ENCODE measurements at places on chromosomes 7 and 10. TPM values are rescaled to one million over a fixed set of nuclear protein-coding genes. Genes with fewer than 3 reads are reported as not detected.

RHOBTB1 gene
- total RNA-seq = 3.4 TPM

DNA sequence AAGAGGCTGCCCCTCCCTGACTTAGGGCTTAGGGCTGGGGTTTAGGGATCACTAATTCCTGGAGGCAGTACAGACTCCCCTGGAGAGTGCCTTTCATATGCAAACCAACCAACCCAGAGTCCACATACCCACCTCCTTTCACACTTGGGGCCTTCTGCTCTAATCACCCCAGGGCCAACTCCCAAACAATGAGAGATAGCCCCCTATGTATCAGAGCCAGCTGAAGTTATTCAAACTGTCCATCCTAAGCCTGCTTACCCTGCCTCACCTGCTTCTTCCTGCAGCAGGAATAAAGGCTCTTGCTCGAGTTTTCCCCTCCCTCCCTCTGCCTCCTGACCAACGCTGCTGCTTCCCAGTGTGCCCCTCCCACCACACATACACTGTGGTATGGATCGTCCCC is 51.8 kb upstream of the SLC35G1 start:
- no peak for DNase-seq

DNA sequence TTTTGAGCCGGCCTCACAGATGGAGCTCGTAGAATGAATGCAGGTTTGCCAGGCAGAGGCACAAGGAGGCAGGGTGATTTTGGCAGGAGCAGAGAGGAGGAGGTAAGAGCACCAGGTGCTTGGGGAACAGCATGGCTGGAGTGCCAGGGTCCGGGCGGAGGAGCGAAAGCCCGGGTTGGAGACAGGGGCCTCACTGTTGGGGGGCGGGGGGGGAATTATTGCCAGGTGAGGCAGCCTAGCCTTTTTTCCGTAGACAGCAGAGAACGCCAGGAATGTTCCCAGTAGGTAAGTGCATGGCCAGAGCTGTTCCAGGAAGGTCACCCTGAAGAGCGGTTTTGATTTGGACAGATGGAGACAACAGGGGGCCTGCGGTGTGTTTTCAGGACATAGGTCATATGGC is 9.5 kb downstream of the SRRM3 start:
- DNase-seq = no peak

DNA sequence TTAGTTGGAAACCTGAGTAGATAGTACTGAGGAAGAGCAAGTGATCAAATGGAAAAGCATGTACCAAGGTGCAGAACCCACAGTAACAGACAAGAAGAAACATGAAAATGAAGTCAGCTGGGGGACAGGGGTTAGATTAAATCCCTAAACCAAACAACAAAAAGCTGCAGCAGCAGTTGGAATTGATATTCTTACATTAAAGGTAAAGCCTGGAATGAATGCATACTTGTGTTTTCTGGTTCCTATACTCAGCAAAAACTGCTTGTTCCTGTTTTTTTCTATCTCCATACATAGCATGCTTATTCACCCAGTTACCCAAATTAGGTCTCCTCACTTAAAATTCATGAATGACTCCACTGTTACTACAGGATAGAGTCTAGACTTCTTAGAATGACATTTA is 92.4 kb downstream of the TPST1 start:
- no peak for DNase-seq

DNA sequence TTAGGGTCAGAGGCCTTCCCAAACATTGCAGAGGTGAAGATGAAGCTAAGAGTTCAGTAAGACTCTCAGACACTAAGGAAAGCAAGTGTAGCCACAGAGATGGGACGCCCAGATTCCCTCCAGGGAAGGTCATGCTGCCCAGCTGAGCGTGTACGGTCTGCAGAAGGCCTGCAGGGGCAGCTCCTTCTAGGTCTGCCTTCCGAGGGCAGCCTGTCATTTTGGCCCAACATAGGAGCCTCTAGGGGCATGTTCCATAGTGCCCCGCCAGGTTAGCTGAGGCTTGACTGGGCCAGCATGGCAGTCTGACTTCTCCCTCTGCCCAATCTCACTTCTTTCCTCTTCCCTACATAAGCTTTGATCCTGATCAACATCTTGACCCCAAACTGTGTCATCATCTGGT is 130.7 kb downstream of the PIP4K2A start:
- no peak for DNase-seq

Data from esophagus squamous epithelium (tissue), 5 donors.